Activated CD4-positive, alpha-beta T cell treated with anti-CD3 and anti-CD28 coated beads for 24 hours (primary cell): ENCODE measurements at places on chromosomes 12 and 14.

DNA sequence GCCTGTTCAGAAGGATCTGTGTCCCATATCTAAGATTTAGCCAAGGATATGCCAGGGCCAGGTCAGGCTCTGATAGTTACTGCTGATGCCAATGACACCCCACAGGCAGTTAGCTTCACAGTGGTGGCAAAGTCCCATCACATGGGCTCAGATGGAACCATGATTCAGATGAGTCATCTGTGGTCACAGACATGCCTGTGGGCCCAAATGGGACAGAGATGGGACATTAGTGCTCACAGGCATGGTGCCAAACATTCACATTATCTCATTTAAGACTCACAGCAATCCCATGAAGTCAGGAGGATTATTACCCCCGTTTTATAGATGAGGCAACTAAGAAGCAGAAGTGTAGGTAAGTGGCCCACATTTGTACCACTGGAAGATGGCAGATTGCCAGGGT is 207.8 kb downstream of the DPF3 start:
- DNase-seq, result no peak

GRCh38 chr12:97989366-97989940 is 525.9 kb upstream of the TMPO start:
- no peak for DNase-seq

DNA sequence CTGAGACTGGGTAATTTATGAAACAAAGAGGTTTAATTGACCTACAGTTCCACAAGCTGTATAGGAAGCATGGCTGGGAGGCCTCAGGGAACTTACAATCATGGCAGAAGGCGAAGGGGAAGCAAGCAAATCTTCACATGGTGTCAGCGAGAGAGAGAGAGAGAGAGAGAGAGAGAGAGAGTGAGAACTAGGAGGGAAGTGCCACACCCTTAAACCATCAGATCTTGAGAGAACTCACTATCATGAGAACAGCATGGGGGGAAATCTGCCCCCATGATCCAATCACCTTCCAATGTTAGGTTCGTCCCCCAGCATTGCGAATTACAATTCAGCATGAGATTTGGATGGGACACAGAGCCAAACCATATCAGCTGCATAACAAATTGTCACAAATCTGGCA is 96.7 kb downstream of the CHST11 start:
- DNase-seq, result no peak

- no peak for DNase-seq
Observed at GRCh38 chr14:61113561-61114225, 132.6 kb downstream of the SLC38A6 start.

DNA sequence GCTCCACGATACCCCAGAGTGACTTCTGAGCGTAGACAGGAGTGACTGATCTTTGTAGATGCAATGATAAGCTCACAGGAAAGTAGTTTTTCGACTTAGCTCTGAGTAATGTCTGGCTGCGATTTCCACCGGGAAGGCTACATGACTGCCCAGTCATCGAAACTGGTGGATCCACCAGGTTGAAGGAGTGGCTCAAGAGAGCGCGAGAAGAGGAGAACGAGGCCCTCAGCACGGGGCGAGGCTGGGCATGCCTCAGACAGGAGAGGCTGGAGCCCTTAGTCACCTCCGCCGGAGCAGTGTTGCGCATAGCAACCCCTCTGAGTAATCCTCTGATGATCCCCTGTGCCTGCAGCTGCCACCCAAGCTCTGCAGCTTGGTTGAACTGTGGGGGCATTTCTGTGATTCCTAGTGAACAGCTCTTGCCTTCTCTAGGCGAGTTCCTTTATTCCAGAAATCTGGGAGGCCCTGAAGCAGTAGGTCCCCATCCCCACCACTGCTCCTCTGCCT is 25.6 kb downstream of the ELK3 start:
- no peak for DNase-seq

- no peak for DNase-seq
Observed at GRCh38 chr12:94571556-94571955, 78.8 kb downstream of the TMCC3 start.

- no peak for DNase-seq
Observed at GRCh38 chr14:30620178-30620577, 1.9 kb upstream of the SCFD1 start.

DNA sequence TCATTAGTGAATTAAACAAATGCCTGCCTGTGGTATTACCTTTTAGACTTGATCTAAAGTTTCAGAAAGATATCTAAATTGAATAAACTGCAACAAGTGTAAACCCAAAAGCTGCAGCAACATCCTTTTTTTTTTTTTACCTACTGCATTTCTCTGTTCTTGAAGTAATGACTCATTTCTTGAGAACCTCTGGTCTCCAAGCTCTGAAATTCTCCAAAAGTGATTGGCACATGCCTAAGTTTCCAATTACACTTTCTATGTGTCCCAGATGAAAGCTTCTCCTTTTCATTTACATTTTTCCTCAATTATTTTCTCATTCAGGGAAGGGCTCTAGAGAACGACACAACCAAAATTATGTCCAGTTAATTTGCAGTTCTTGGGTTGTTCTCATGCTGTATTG is 435.2 kb upstream of the DCN start:
- no peak for DNase-seq

- no peak for DNase-seq
Observed at GRCh38 chr14:78135450-78135891, 34.7 kb upstream of the NRXN3 start.

DNA sequence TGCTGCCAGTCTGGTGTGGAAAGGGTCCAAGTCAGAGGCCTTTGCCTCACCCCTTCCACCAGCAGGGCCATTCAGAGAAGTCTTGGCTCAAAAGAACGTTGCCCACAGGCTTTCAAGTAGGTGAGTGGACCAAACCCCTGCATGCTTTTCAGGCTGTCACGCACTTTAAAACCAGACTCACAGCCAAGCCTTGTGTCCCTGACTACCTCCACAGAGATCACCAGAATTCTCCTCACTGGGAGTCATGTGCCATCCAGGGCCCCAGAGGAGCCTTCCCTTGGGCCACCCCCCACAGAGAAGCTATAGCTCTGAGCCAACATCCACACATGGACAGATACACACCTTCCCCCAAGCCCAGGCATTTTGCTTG is 283.1 kb downstream of the DPF3 start:
- no peak for DNase-seq

GRCh38 chr12:45695035-45695434 is 34.5 kb upstream of the ARID2 start:
- DNase-seq, result no peak

GRCh38 chr14:96083667-96084320 is 44.6 kb downstream of the C14orf132 start:
- no peak for DNase-seq

GRCh38 chr12:113649256-113649830 is 177.7 kb upstream of the LHX5 start:
- DNase-seq, result no peak

GRCh38 chr12:8082808-8083100 is 680 bp downstream of the NECAP1 start:
- DNase-seq, result no peak

DNA sequence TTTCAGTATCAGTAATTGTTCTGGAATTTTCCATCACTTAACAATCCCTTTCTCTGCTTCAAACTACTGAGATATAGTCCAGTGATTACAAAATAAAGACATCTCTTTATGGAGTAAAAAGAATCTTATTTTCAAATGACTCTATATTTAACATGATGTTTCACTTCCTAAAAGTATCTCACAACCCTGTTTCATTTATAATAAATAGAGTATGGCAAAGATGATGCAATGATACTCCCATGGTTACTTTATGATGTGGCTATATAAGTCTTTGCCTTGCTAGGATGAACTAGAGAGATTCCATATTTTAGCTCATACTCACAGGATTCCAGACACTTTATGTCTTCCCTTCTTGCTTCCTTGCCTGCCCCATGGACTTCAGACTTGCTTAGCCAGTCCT is 953.5 kb upstream of the MDGA2 start:
- DNase-seq, result no peak

DNA sequence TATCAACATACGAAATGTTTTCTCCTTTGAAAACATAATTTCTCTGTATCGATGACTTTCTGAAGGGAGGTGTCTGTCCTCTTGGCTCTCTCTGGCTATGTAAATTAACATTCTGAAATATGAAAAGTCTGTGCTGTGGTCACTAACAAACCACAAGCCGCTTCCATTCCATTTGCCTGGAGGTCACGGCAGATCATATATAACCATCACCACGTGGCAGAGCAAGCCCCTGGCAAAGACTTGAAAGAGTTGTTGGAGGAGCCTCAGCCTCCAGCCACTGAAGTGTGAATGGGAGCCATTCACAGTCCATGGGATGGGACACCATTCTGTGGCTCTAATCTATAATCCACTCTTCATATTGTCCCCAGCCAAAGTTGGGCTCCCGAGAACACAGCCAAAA is 39.6 kb downstream of the CDKL1 start:
- no peak for DNase-seq

DNA sequence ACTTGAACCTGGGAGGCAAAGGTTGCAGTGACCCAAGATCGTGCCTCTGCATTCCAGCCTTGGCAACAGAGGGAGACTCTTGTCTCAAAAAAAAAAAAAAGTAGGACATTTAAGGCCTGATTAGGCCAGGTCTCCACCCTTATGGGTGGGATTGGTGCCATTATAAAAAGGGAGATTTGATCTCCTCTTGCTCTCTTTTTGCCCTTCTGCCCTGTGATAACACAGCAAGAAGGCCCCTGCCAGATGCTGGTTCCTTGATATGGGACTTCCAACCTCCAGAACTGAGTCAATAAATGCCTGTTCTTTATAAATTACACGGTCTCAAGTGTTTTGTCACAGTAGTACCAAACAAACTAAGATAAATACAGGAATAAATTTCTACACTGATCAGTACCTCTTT is 81.0 kb downstream of the C2CD5 start:
- DNase-seq, result no peak

DNA sequence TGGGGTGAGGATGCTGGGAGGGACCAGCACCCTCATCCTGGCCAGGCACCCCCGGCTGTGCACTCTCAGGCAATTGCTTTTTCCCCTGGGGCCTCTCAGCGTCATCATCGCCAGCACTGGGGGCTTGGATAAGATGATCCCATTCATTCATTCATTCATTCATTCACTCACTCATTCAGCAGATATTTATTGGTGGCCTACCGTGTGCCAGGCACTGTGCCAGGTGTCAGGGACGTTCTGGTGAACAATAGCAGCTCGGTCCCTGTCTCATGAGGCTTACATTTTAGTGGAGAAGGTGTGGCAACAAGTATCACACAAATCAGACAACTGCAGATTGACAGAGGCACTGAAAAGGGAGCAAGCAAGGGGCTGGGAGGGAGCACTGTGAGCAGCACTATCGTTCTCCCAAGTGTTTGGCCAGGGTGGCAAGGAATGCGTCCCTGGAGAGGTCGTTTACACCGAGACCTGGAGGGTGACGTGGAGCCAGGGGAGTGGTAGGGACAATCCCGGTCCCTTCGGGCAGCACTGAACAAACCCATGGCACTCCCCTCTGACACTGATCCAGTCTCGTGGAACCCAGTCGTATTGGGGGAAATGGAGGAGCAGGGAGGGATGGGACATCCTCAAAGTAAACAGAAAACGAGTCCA is 124.1 kb downstream of the PAPOLA start:
- DNase-seq, result no peak

GRCh38 chr14:98819132-98819866 is 452.7 kb downstream of the BCL11B start:
- DNase-seq, result no peak

DNA sequence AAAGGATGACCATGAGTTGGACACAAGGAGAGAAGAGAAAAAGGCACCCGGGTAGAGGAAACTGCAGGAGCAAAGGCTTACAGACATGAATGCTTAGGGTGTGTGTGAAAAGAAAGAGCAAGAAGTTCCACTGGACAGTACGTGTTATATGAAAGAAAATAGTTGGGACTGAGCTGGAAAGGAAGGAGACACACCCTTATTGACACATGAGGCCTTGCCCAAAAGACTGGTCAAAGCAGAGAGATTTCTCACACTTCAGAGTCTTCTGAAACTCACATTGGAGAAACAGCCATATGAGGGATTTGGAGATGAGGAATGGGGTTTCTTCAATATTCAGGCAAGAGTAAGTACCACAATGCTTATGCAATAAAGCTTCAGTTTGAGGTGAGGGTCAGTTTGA is 56.0 kb downstream of the TTC9 start:
- no peak for DNase-seq

GRCh38 chr12:57451233-57451778 is 3.8 kb upstream of the INHBE start:
- no peak for DNase-seq

DNA sequence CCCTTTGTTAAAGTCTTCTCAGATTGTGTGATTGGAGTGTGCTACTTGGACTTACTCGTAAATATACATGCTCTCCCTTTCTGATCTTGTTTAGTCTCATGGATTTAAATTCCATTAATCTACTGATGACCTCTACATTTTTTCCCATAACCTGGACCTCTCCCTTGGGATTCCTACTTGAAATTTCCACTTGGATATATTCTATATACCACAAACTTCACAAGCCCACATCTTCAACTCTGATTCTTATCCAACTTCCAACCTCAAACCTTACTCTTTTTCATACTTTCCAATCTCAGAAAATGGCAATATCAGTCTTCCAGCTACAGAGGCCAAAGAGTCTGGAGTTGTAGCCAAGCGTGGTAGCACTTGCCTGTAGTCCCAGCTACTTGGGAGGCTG is 49.1 kb upstream of the OTOGL start:
- DNase-seq, result no peak

- DNase-seq, result no peak
Observed at GRCh38 chr14:80127466-80127865, 83.8 kb downstream of the DIO2 start.

GRCh38 chr12:60257063-60257462 is 661.2 kb downstream of the SLC16A7 start:
- DNase-seq, result no peak

DNA sequence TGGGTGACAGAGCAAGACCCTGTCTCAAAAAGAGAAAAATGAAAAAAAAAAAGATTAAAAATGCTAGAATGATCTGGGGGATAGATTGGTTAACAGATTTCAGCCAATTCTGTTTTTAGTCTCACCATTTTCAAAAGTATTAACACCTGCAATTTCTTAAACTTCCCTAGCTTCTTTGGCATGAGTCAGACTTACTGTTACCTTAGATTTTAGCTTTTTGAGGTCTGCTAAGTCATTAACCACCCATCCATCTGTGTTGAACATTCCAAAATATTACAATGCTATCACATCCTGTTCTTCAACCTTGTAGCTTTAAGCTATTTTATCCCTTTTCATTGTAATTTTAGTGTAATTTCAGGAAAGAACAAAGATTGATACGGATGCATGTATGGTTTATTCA is 59.3 kb downstream of the PPP1R13B start:
- DNase-seq, result no peak
